H1 (cell line): ENCODE measurements at places on chromosomes 13 and 19. TPM values are rescaled to one million over a fixed set of nuclear protein-coding genes. Genes with fewer than 3 reads are reported as not detected.

PABPC3 gene
- total RNA-seq = 0.48 TPM in 2 replicates

LILRA2 gene
- total RNA-seq = not detected in 2 replicates

AMER2 gene
- 0.50 and 0.57 TPM in 2 replicates for total RNA-seq

ZNF765 gene
- 21.0 and 22.3 TPM in 2 replicates for total RNA-seq

SOHLH2 gene
- 9.7 and 10.3 TPM in 2 replicates for total RNA-seq

INAFM1 gene
- total RNA-seq = 3.4 and 4.4 TPM in 2 replicates

MEDAG gene
- 1.6 and 2.1 TPM in 2 replicates for total RNA-seq

GRCh38 chr19:5881543-5882299 lies 11.4 kb upstream of the FUT5 start:
- H3K36me3 ChIP-seq = no peaks in the 10 kb centered on the region
- no peak overlapping the region for H3K4me3 ChIP-seq
- no peak for DNase-seq
- no peak overlapping the region for H3K27ac ChIP-seq

DNA sequence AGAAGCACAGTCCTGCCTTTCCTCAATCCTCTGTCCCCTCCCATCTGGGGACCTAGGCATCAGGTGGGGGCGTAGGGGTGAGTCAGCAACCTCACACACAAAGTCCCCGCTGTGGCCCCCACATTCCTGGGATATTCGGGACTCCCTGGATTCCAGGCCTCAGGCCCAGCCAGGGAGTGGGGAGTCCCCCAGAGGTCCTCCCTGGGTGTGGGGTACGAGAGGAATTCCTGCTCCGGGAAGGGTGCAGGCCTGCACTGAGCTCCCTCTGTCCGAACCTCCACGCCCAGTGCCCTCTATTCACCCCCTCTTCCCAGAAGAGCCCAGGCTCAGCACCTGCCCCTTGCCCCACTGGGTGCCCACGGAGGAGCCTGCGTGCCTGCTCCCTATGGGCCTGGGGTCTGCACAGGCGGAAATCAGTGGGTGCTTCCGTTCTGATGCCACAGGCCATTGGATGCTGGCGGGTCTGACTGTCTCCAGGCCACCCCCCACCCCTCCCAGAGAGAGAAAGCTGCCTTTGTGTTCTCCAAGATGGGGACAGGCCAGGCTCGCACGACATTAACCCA lies 3.4 kb downstream of the CADM4 start:
- H3K27me3 ChIP-seq = peaks cover 28% of the 10 kb centered on the region
- H3K36me3 ChIP-seq = no peaks in the 10 kb centered on the region
- no peak overlapping the region for H3K4me3 ChIP-seq
- peaks cover 9% of the 10 kb centered on the region for H3K4me1 ChIP-seq
- H3K27ac ChIP-seq = no peak overlapping the region
- no peak for DNase-seq

DNA sequence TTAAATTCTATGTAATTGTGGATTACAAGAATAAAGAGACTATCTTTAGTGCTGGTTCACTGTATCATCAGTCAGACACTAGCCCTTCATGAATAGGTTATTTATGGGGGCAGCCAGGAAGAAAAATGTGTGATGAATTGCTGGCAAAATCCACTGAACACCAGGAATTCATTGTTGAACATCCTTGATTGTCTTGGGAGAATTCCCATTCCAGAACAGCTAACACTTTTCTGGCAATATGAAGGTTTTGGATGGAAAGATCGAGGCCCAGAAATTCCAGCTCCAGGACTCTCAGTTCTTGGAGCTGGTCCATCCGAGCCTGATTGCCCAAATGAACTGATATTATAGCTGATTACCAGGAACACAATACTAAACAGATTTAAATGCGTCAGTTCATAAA lies 11.5 kb upstream of the SPART start:
- no peaks in the 10 kb centered on the region for H3K4me1 ChIP-seq
- no peak for DNase-seq
- no peaks in the 10 kb centered on the region for H3K36me3 ChIP-seq
- H3K4me3 ChIP-seq = no peak overlapping the region
- H3K27ac ChIP-seq = no peak overlapping the region

DNA sequence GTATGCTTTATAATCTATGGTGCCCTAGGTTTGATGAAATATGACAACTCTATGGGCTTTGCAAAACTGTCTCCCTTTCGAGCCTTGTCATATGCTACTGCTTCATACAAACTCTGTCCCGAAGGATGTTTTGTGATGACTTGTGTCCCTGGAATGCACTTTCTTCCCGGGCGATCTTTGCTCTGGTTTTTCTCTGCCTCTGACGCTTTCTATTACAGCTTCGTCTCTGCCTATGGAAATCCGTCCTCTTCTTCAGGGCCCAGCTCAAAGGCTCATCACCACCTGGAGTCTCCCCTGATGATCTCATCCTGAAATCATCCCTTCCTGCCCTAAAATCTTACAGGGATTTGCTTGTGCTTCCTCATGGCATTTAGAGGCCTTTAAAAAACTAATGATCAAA lies 191.5 kb upstream of the KL start:
- no peaks in the 10 kb centered on the region for H3K27me3 ChIP-seq
- H3K27ac ChIP-seq = no peak overlapping the region
- H3K4me3 ChIP-seq = no peak overlapping the region

- peaks cover 9% of the 10 kb centered on the region; the same call in 1 of the 2 replicates for H3K4me1 ChIP-seq
- DNase-seq = peak; percentile 49
- no peak overlapping the region for H3K27ac ChIP-seq
- H3K4me3 ChIP-seq = peak overlapping the region; percentile 47; the same call in 1 of the 2 replicates
These were observed 1.2 kb downstream of the MRI1 start for GRCh38 chr19:13765395-13766094.

DNA sequence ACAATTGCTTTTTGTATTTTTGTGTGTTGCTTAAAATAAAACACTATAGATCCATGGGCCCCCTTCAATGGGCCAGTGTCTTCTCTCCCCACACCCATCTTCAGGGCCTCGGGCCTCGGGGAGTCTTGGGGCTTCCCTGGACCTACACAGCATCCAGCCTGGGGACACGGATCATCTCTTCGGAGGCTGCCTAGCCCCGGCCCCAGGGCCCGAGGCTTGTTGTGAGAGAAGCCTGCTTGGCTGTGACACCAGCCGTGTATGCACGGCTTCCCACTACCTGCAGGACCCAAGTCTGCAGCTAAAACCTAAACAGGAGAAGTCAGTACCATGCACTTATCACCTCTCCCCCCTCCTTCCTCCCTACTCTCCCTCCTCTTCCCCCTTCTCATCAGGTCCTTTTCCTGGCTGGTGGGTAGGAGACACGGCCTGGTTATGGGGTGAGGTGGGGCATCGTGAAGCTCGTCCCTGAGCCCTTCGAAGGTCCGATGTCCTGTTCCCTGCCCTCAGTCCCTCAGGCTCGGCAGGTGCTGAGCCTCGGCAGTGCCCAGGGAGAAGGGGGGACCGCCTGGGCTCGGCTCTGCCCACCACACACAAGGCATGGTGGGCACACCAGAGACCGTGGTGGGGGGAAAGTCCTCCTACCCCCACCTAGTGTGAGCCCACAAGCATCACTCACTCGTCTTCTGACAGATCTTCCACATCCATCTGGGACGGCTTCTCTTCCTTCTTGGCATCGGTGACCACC lies 9.5 kb downstream of the C13orf46 start:
- no peak for DNase-seq
- H3K4me3 ChIP-seq = no peak overlapping the region
- no peaks in the 10 kb centered on the region for H3K4me1 ChIP-seq
- no peaks in the 10 kb centered on the region for H3K27me3 ChIP-seq
- H3K36me3 ChIP-seq = no peaks in the 10 kb centered on the region

- no peak for DNase-seq
- peaks cover 4% of the 10 kb centered on the region for H3K4me1 ChIP-seq
- 0 out of 2 replicates have a peak, but pooled peaks cover 5% of the 10 kb centered on the region for H3K27me3 ChIP-seq
- H3K4me3 ChIP-seq = peak overlapping the region; percentile 68; the same call in 1 of the 2 replicates
- H3K36me3 ChIP-seq = 0 out of 2 replicates have a peak, but pooled peaks cover 2% of the 10 kb centered on the region
These were observed 1.1 kb downstream of the SLC8A2 start for GRCh38 chr19:47470447-47471195.

DNA sequence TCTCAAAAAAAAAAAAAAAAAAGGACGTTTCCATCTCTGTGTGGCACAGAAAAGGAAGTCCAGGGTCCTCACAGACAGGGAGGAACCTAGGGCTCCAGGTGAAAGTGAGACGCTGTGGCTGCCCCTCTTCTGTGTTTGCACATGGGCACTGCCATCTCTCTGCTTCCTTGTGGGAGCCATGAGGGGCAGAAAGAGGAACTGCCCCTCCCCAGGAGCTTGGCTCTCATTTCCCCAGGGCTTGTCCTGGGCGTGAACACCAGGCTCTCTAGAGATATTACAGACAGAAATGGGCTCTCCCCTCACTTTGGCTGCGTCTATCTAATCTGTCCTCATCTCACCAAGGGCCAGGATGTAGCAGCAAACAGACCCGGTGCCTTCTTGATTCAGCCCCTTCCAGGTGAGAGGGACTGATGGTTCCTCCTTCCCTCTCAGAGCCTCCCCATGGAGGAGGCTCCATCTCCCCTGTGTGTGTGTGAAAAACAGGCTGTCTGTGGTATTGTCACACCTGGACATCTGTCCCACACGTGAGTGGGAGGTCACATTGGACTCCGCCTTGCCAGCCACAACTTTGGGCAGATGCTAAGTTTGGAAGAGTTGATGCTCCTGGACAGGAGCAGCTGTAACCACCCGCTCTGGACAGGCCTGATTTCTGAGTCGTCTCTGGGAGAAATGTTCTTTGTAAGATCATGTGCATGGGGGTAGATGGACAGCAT lies 840 bp upstream of the LILRA4 start:
- H3K4me3 ChIP-seq = no peak overlapping the region
- H3K4me1 ChIP-seq = no peaks in the 10 kb centered on the region
- no peaks in the 10 kb centered on the region for H3K27me3 ChIP-seq
- DNase-seq = no peak
- no peaks in the 10 kb centered on the region for H3K36me3 ChIP-seq

- no peak overlapping the region for H3K4me3 ChIP-seq
- H3K27ac ChIP-seq = no peak overlapping the region
- DNase-seq = no peak
- no peaks in the 10 kb centered on the region for H3K27me3 ChIP-seq
These were observed 404.2 kb downstream of the KLF12 start for GRCh38 chr13:73730014-73730413.

DNA sequence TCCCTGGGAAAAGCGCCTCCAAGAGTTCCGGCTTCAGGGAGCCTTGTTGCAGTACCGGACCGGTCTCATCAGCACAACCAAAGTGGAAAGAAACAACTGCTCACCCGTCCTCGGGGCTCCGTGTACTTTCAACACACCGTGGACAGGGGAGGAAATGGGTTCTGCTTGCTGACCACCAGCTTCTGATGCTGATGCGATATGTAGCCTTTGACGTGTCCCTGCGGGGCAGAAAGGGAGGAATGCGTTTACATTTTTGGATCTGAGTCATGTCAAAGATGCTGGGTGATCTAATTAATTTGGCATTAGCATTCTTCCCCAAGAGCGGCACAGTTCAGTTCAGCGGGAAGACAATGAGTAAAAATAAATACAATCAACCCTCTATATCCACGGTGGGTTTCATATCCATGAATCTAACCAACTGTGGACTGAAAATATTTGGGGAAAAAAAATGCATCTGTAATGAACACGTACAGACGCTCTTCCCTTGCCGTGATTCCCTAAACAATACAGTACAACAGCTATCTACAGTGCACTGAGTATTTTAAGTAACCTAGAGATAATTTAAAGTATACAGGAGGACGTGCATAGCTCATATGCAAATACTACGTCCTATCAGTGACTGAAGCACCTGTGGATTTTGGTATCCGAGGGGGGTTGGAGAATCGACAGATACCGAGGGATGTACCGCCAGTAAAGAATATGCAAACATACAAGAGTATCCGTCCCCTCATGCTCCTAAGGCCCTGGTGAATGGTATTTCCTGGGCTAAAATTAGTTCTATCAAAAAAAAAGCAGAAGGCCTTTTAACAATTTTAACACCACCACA lies 19.8 kb downstream of the PROZ start:
- no peak overlapping the region for H3K4me3 ChIP-seq
- no peaks in the 10 kb centered on the region for H3K4me1 ChIP-seq
- DNase-seq = no peak

GRCh38 chr13:113638806-113639205 lies 19.2 kb downstream of the ATP4B start:
- no peak overlapping the region for H3K4me3 ChIP-seq
- no peaks in the 10 kb centered on the region for H3K27me3 ChIP-seq
- DNase-seq = no peak
- H3K36me3 ChIP-seq = peaks cover 14% of the 10 kb centered on the region

- H3K27ac ChIP-seq = no peak overlapping the region
- no peaks in the 10 kb centered on the region for H3K4me1 ChIP-seq
- no peaks in the 10 kb centered on the region for H3K27me3 ChIP-seq
These were observed 4.1 kb downstream of the NLRP13 start for GRCh38 chr19:55927991-55928390.

GRCh38 chr13:101209206-101209893 lies 207.0 kb downstream of the NALCN start:
- no peaks in the 10 kb centered on the region for H3K36me3 ChIP-seq
- H3K27ac ChIP-seq = no peak overlapping the region
- no peak overlapping the region for H3K4me3 ChIP-seq
- H3K4me1 ChIP-seq = no peaks in the 10 kb centered on the region
- H3K27me3 ChIP-seq = no peaks in the 10 kb centered on the region

- H3K27me3 ChIP-seq = no peaks in the 10 kb centered on the region
- DNase-seq = no peak
- no peak overlapping the region for H3K27ac ChIP-seq
- H3K4me3 ChIP-seq = no peak overlapping the region
- no peaks in the 10 kb centered on the region for H3K36me3 ChIP-seq
These were observed 316.0 kb downstream of the PCDH9 start for GRCh38 chr13:66914155-66914554.

DNA sequence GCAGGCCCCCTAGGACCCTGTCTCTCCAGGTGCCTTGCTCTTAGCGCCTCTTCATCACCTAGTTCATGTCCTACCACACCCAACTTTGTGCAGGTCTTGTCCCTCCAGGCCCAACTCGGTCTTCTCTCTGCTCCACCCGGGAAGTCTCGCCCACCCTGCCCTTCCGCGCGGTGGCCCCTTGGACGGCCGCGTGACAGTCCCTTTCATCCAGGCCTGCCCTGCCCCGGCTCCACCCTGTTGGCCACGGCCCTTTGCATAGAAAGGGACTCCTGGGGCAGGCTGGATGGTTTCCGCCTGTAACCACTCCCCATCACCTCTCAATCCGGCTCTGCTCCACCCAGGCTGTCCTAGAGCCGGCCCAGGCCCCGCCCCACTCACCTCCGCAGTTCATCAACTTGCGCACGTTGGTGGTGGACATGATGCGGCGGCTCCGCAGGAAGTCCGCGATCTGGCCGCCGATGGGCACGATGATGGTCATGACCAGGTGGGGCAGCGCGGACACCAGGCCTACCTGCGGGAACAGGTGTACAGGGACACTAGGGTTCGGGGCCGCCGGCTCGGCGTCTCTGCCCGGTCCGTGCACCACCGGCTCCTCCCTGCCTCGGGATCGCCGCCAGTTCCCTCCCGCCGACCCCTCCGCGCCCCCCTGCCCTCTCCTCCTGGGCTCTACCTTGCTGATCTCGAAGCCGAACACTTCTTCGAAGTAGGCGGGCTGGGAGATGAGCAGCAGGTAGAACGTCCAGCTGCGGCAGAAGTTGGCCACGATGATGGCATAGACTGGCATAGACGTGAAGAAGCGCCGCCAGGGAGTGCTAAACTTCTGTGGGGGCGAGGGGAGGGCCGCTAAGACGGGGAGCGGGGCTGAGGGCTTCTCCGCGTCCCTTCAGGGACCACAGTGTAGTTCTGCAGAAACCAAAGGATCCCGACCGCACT lies 7.2 kb downstream of the GFY start:
- no peaks in the 10 kb centered on the region for H3K36me3 ChIP-seq
- peak overlapping the region; percentile 40 for H3K4me3 ChIP-seq
- no peak overlapping the region for H3K27ac ChIP-seq
- DNase-seq = peak; percentile 78
